ENCODE measurements at places on chromosomes 13 and 19.
A peak's percentile ranks its signal among the peaks of the same experiment; 100 is the strongest.

- no peak for DNase-seq
These were observed 84.4 kb downstream of the FAM216B start for GRCh38 chr13:42865768-42866102.

DNA sequence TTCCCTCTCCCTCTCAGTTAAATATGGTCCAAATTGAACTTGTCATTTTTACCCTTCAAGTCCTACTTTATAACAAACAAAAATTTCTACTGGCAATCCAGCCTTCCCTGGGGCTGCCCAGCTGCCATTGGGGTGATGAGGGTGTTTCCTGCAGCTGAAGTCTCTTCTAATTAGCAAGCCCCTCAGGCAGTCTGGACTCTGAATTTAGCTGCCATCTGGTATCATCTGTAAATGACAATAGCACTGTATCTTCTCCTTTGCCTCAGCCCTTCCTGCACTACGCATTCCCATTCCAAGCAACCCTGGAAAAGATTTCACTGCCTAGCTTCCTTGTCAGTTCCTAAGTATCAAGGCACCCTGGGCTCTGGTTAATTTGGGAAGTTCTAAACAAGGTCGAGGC is 331.1 kb upstream of the KLF12 start:
- DNase-seq: no peak

- DNase-seq: no peak
These were observed 10.6 kb upstream of the CLPP start for GRCh38 chr19:6350688-6351087.

DNA sequence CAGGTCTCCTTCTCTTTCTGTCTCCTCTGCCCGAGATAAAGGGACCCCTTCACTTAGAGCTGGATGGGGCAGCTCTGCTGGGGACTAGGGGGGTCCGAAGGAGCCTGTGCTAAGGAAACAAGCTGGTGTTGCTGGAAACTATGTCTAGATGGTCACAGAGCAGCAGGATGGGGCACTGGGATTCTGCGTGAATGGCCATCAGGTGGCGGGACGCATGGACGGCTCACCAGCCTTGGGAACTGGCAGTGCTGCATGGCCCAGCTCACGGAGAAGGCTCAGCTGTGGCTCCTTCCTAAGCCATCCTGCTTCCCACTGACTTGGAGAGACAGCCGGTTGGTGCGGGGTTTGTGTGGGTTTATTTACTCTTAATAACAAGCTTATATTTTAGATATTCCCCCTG is 411.8 kb downstream of the ZNF536 start:
- DNase-seq: no peak

DNA sequence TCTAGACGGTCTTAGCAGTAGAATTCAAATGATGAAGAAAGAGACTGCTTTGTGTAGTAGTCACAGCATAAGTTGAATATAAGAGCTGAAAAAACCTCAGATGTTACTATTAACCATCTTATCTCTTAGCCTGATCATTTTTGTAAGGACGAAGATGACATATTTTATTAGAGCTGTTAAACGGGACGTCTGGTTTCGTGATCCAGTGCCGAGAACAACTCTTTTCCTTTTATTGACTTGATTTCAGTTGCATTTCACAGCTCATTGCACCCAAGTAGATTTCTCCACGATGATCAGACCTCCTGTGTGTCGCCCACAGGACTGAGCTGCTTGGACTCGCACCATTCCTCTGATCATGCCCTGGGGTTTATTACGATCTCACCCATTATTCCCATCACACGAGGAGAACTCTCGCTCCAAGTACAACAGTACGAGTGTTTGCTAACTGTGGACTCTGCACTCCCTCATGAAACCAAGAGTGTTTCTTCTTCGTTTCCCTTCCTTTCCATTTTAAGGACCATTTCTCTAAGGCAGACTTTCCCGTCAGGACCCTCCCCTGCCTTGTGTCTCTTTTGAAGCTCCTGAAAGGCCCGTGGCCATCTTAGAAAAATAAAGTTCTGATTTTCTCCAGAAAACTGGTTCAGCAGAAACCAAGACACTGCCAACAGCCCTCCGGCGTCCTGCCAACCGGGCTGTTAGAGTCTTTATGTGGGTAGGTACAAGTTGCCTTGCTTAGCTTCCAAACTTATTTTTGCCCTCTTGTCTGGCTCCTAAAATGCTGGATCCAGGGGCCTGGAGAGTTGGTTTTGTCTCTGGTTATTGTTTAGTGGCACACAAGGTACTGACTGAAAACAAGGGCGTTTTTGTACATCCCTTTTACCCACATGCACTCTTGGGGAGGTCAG is 48.2 kb upstream of the RNF113B start:
- no peak for DNase-seq

GRCh38 chr13:52894413-52894812 is 46.0 kb upstream of the PCDH8 start:
- DNase-seq: no peak

DNA sequence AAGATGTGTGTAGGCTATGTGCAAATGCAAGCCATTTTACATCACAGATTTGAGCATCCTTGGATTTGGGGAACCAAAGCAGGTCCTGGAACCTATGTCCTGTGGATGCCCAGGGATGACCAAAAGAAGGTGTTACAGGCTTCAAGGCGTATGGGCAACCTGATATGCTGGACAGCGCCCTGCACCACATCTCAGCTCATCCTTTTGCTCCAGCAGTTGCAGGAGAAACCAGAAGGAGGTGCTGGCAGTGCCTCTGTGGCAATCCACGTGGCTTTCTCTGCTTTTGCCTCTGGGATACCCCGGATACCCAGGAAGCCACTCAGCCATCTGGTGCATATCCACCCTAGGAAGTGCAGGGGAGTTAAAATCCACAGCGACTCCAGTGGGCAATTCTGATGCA is 110.3 kb upstream of the VSTM2B start:
- DNase-seq: no peak

GRCh38 chr19:9863759-9864158 is 28.6 kb downstream of the PIN1 start:
- no peak for DNase-seq

GRCh38 chr19:45322744-45323281 is at the start of gene CKM:
CKM (minus strand) TSS chr19:45322875; CDS start chr19:45319713, 3,162 bp downstream.
- DNase-seq: no peak

GRCh38 chr19:40945645-40946044 is 45.4 kb upstream of the CYP2B6 start:
- DNase-seq: no peak

DNA sequence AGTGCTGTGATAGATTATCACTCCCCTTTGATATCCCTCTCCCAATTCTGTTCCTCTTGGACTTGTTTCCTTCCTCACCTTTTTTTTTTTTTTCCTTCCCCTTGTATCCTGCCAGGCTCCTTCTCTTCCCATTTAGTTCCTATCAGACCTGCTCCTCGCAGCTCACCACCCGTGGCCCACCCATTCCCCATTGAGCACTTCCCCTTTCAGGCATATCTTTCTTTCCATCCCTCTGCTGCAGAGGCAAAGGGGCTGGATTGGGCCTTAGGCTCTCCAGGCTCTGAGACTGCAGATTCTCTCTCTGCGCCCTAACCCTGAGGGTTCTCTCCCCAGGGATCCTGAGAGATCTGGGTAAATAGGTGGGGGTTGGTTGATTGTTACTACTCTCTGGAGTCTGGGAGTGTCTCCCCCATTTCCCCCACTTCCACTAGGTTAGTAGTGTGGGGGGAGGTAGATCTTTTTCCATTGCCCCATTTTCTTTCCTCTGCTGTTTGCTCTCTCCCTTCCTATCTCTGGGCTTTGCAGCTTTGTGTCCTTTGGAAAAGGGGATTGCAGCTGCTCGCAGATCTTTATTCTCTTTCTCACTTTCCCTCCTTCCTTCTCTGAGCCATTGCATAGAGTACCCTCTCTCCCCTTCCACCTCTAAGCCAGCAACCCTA is 2.3 kb downstream of the ARHGAP35 start:
- no peak for DNase-seq

GRCh38 chr19:5567970-5568407 is 236 bp upstream of the TINCR start:
- DNase-seq: no peak

DNA sequence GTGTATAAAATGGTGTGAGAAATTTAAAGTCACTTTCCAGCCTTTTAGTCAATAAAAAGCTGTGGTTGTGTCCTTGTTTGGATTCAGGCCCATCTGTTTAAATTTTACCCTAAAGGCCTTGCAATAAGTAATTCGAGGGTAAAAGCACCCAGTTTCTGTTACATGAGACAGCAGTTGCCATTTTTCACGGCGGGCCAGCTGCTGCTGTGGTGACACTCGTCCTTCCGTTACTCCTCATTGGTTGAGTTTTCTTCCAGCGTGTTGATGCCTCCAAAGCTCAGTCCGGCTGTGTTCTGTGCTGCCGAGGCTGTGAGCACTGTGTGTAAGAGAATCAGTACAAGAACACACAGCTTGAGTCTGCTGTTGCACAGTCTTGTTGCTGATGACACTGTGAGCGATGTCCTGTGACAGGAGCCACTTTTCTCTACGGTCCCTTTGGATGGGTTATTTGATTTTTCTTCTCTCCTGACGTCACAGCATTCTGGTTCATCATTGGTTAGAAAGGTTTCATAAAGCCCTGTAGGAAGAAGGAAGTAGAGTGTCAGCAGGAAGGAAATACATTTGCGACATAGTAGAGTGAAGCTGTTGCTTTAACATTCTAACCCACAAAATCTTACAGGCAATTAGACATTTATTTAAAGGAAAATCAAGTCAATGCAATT is 602.5 kb upstream of the ARGLU1 start:
- no peak for DNase-seq

- no peak for DNase-seq
These were observed 44.4 kb downstream of the C1QTNF9 start for GRCh38 chr13:24353736-24354135.

DNA sequence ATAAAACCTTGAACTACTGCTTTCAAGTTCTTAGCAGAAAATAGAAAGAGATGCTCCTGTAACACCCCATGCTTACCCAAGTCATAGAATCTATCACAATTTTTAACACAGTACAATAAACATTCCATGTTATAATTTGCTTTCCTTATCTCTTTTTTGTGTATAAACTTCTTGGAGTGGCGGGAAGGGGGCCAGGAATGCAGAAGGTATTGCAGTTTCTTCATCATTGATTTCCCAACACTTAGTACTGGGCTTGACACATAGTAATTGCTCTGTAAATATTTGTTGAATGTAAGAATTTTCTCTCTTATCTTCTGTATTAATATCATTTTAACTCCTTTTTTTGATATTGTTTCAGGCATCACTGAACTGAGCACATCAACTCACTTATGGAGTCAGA is 535.8 kb downstream of the KCTD12 start:
- DNase-seq: no peak

DNA sequence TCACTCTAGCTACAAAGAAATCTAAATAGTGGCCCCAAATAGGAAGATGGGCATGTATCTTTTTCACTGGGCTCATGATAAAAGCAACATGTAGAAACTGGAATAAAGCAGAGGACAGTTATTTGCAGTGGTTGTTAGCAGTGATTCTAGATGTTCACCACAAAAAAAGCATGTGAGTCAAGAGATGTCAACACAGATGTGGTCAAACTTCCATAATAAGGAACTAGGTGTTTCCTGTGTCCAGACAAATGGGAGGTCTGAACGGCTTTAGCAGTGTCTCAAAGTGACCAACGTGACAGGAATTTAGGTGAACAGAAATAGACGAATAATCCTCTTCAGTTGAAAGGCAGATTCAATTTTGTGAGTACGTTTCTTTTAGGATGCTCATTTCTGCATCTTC is 162.7 kb downstream of the TBC1D4 start:
- no peak for DNase-seq

DNA sequence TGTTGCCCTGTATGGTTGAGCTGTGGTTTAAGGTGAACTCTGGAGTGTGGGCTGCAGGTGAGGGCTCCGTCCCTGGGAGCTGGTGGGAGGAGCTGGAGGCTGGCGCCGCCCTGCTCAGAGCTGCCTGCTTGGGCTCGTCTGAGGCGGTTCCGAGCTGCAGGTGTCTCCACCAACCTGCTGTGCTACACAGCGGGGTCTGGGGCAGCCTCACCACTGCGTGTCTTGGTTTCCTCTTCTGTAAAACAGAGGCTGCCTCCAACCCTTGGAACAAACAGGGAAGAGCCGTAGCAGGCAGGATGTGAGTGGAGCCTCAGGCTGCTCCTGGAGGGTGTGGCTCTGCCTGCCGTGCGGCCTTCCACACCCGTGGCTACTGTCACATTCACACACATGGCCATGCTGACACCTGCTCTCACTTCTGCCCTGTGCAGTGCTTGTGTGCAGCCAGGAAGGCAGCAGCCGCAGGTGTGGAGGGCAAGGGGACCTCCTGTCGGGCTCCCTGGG is 21.4 kb downstream of the NAXD start:
- no peak for DNase-seq

DNA sequence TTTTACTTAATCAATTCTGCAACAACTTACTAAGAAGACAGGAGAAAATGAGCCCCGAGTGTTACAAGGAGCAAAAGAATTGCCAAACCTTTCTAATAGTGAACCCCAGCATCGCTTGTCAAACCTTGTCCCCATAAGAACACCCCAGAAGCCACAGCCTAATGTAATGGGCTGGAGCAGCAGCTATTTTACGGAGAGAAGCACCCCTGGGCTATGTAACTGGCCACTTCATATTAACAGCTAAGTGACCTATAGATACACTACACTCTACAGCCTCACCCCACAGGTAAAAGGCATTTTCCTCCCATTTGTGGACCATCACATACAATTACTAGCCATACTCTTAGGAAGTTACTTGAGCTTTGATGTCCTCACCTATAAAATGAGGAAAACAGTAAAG is 27.3 kb upstream of the CPB2 start:
- DNase-seq: no peak

GRCh38 chr19:10503002-10503789 is at the start of gene KEAP1:
KEAP1 (minus strand) TSS chr19:10503356; CDS start chr19:10500033, 3,323 bp downstream.
- peak; percentile 10 for DNase-seq

DNA sequence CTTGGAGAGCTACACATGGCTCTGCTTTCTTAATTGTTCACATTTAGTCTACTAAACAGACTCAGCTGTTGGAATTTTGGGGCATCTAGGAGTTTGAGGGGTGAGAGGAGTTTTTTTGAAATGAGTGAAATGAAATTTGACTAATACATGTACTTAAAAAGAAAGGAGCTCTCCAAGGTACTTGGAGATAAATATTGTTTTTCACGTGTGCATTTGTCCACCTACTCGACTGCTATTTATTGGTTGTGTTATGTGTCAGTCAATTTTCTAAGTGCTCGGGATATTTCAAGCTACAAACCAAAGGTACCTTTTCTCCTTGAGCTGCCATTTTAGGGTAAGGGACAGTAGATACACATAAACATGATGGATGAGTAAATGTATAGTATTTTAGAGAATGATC is 697.0 kb downstream of the LIG4 start:
- DNase-seq: no peak

- no peak for DNase-seq
These were observed 662.0 kb downstream of the SLITRK1 start for GRCh38 chr13:83220241-83220640.

- no peak for DNase-seq
These were observed 7.9 kb upstream of the JUNB start for GRCh38 chr19:12783291-12783848.
